Left ventricle myocardium inferior (tissue), 1 donor: ENCODE measurements at places on chromosomes 3 and 15. TPM values are rescaled to one million over a fixed set of nuclear protein-coding genes. Genes with fewer than 3 reads are reported as not detected.

DNA sequence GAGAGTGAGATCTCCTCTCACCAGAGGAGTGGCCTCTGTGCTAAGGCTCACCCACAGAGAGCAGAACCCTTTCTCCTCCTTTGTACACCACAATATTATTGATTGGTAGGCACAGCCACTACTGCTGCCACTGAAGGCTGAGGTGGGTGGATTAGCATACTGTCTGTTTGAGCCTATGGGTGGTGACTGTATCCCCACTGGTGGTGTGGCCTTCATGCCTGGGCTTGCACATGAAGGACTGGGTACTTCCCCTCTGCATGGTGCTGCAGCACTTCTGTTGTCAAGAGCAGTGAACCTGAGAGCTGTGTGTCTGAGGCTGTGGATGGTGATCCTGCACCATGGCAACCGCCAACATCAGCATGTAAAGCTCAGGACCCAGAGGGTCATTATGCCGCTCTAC is 35.7 kb upstream of the NECTIN3 start:
- no peak for DNase-seq

DNA sequence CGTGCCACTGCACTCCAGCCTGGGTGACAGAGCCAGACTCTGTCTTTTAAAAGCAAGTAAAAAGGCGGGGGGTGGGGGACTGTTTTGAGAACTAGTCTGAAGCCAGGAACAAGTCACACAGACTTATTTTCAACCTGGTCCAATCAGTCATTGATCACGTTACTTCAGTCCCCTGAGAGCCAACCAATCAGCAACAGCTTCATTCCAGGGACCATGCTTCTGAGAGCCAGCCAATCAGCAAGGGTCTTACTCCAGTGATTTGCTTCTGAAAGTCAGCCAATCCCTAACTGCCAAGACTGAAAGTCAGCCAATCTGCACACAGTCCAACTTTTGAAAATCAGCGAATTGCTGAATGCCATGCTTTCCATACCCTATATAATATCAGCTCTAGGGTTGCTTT is 48.6 kb upstream of the C15orf39 start:
- DNase-seq: no peak

DNA sequence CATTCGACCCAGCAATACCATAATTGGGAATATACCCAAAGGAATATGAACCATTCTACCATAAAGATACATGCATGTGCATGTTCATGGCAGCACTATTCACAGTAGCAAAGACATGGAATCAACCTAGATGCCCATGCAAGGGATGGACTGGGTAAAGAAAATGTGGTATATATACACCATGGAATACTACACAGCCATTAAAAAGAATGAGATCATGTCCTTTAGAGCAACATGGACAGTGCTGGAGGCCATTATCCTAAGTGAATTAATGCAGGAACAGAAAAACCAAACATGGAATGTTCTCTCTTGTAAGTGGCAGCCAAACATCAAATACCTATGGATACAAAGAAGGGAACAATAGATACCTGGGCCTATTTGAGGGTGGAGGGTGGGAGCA is 7.4 kb downstream of the ETFA start:
- no peak for DNase-seq

DNA sequence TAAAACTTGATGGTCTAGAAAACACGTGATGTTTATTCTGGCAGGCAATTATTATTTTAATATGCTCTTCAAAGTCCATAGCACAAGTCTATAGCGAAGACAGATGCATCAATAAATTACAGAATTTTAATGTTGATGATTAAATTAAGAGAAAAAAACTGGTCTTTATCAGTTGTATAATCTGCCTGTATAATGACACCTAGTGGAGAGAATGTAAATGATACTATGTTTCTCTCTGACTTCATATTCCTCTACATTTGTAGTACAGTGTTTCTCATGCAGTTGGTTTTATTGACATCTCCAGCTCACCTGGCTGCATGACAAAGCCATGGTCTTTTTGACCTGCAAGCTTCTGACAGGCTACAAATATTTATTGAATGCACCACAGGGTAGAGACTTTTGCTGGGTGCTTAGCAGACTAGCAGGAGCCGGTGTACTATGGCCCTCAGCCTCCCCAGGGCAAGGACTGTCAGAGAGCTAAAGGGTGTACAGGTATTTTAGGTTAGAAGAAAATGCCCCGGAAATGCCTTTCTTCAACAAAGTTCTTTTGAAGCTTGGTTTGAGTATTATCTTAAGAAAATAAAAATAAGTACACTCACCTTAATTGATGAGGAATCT is 289.9 kb downstream of the GAP43 start:
- DNase-seq: no peak

GRCh38 chr15:59349680-59350420 is 22.8 kb downstream of the MYO1E start:
- no peak for DNase-seq

- no peak for DNase-seq
Observed at GRCh38 chr3:63128380-63128779, 149.7 kb upstream of the SYNPR start.

DNA sequence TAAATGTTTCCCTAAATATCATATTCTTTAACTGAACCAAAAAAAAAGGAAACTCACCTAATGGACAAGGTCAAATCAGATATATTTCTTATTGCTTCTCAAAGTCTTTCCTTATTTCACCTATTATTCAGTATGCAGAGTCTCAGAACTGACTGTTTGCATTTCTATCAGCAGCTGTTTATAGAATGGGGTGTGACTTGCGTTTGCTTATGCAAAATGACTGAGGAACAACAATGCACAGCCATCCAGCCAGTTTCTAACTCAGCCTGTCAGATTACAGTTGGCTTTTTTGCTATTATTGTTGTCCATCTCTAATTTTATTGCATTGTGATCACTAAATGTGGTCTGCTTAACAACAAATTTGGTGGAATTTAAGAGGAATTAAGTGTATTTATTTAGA is 40.7 kb downstream of the RAB27A start:
- DNase-seq: no peak

DNA sequence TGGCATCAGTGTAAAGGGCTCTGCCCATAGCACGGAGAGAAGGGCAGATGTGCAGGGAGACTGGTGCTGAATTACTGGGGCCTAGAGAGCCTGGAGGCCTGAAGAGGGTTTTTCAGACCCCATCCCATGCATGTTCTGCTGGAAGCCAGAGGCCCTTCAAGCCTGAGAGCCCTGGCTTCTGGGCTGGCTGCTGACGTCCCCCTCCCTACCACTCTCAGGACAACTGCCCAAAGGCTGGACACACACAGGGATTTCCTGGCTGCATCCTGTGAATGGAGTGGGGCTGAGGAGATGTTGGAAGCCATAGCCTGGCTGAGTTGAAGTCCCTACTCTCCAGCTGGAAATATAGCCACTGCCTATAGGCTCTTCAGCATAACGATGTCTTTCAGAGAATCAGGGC is 16.9 kb upstream of the DOCK3 start:
- DNase-seq: no peak

DNA sequence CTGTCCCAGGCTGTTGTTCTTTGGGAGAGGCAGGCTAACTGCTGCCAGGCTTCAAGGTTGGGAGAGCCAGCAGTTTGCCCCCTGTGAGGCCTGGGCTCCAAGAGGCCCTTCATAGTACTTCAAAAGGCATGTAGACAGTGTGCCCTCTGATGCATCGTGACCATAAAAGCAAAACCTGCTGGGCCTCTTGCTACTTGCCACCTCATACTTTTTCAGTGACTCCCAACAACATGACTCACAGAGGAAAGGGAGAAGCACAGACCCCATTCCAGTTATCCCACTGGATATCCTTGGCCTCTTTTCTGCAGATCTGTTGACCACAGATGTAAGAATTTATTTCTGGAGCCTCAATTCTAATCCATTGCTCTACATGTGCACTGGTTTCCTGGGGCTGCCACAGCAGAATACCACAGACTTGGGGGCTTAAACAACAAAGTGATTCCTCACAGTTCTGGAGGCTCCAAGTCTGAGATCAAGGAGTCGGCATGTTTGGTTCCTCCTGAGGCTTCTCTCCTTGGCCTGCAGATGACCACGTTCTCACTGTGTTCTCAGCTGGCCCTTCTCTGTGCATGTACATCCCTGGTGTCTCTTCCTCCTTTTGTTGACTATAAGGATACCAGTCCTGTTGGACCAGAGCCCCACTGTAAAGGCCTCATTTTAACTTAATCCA is 8.9 kb upstream of the NSMCE3 start:
- no peak for DNase-seq

DNA sequence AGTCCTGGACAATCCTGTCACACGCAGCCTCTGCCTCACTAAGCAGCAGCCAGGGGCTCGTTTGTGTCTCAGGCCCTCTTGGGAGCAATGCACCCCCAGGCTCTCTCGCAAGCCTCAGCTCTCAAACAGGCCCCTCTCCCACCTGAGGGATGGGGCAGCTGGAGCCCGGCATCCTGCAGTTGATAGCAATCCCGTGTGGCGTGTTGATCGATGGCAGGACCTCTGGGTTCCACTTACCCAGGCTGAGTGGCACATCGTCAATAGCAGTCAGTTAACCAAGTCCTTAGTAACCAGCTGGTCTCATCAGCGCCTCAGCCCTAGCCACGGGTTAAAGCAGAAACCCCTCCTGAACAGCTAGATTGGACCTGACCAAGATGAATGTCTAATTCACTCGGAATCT is 36.5 kb upstream of the PLXNA1 start:
- no peak for DNase-seq

GRCh38 chr3:170485294-170485693 is 66.6 kb downstream of the CLDN11 start:
- DNase-seq: no peak

DNA sequence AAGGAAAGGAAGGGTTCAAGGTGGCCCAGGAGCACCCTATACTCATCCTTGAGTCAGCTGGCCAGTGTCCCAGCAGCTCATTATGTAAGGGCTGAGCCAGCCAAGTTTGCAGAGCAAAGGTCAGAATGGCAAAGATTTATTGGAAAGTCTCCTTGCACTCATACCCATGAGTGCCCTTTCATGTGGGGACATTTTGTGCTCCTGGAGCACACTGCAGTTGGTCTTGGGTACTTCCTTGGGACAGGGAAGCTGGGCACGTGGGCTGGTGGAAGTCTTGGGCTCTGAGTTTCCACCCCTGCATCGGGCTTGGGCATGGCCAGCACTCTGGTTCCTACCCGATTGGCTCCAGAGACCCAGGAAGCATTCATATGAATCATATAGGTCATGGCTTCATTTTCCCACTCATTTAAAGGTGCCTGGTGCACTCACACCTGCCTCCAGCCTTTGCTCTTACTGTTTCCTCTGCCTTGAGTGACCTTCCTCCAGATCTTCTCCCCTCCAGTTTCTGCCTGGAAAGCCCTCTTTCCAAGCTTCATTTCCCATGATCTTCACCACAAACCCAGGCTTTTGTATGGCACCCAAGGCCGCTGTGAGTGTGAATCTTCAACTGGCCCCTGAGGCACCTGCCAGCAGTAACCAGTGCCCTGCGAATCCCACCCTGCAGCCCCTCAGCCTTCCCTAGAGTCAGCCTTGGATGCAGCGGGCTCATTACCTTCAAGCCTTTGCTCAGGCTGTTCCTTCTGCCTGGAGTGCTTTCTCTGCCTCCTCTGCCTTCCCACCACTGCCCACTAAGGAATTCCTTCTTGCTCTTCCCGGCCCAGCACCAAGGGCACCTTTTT is 10.5 kb upstream of the PRKCD start:
- no peak for DNase-seq

DNA sequence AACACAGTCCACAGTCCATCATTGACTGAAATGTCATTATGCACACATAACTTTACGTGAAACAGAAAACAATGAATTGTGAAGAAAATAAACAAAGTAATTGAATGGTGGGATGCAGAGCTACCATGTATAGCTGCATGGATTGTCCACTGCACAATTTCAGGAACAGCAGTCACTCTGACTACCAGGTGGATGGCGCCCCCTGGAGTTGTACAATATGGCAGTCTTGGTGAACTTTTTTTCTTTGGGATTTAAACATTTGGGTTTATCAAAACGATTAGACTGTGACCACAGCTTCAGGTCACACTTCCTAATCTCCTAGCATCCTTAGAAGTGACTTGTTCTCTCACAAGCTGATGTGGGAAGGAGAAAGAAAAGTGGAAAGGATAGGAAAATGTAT is 48.9 kb upstream of the TCF12 start:
- peak; percentile 37 for DNase-seq

- peak; percentile 18 for DNase-seq
Observed at GRCh38 chr15:44194323-44195150, 534 bp downstream of the FRMD5 start.

GRCh38 chr3:177899275-177900067 is 636.8 kb upstream of the KCNMB2 start:
- no peak for DNase-seq

GRCh38 chr3:186121968-186122367 is 13.1 kb upstream of the ETV5 start:
- no peak for DNase-seq

GRCh38 chr3:145450018-145450682 is 710.8 kb downstream of the PLOD2 start:
- no peak for DNase-seq

- no peak for DNase-seq
Observed at GRCh38 chr3:100368441-100368840, 32.4 kb downstream of the TOMM70 start.

DNA sequence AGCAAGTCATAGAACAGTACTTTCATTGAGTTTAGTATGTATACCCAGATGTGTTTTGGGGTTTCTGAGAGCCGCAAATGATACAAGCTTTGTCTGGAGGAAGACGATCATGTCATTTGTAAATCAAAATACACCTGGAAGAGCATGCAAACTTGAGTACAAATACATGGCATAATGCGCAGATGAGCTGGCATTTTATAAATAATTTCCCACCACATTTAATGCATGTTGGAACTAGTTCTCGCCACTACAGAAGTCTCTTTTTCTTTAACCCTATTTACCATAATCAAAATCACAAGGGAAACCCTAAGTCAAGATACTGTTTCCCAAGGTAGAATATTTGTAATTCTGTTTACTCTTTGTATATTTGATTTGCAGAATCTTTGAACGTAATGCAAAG is 318.6 kb downstream of the EPHA3 start:
- no peak for DNase-seq

- no peak for DNase-seq
Observed at GRCh38 chr3:149216193-149216869, 5.3 kb downstream of the CP start.

GRCh38 chr3:159911664-159912037 is 77.0 kb upstream of the IL12A start:
- DNase-seq: no peak

- no peak for DNase-seq
Observed at GRCh38 chr3:45214061-45214680, 11.9 kb downstream of the TMEM158 start.

- DNase-seq: no peak
Observed at GRCh38 chr3:17238023-17238422, 353.3 kb downstream of the PLCL2 start.

GRCh38 chr15:25838191-25838870 is 24.8 kb downstream of the ATP10A start:
- no peak for DNase-seq

DNA sequence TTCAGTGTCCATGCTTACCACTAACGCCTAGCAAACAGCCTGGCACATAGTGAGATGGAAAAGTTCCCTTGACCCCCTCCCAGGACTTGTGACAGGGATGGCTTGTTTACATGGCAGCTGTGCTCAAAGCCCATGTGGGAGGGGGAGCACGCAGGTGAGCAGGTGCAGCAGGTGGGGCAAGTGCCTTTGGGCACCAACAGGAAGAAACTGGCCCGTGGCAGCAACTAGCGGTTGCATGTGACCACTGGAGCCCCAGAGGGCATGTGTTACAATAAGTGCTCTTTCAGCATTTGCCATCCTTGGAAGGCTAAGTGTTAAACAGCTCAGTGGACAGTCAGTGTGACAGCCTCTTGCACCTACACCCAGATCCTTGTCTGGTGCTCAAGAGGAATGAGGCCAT is 734.6 kb downstream of the TUSC7 start:
- no peak for DNase-seq

The PIK3CA gene
- total RNA-seq: 19.6 TPM

The LMAN1L gene
- total RNA-seq: 8.1 TPM

The SCAMP5 gene
- total RNA-seq: 3.0 TPM

The ACP3 gene
- total RNA-seq: 1.3 TPM

The STRA6 gene
- not detected for total RNA-seq
